Stimulated activated effector memory CD8-positive, alpha-beta T cell treated with anti-CD3 and anti-CD28 coated beads, Interleukin-12 subunit alpha, Interleukin-12 subunit beta, amount 100 ng/mL, for 72 hours (primary cell): ENCODE measurements at places on chromosomes 3 and 15.

GRCh38 chr15:90367576-90367975 lies 15.5 kb downstream of the ZNF774 start:
- no peak for DNase-seq

DNA sequence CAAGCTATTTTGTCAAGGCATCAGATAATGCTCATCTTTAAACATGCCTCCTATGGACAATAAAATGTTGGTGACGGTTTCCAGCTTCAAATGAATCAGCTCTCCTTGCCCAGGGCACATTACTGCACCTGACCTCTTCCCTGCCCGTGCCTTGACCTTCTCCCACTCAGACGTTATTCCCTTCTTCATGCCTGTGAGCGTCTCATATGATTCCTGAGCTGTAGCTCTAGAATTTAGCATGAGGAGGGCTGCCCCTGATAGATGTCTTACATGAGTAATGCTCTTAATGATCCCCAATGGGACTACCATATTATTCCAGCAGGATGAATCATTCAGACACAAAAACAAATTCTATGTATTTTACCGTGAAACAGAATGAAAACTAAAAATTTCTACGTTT lies 762.7 kb downstream of the ROBO1 start:
- DNase-seq: no peak

DNA sequence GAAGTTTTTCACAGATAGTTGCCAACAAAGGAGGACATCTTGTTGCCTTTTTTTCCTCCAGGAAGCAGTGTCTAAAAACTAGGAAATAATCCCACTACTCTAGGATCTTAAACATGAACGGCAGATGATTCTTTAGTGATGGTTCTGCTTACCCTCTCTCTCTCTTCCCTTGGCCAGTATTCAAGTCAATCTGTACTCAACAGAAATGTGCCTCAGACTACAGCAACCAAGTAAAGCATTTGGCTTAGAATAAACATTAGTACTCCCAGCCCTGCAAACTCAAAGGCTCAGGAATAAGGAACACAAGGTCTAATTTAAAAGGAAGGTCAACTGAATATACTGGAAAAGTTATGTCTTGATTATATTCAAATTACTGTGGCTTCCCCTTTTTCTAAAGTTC lies 8.7 kb downstream of the NPTN start:
- DNase-seq: no peak

- DNase-seq: no peak
Observed at GRCh38 chr15:51083641-51084166, 11.0 kb downstream of the TNFAIP8L3 start.

- DNase-seq: no peak
Observed at GRCh38 chr3:53721187-53722119, 124.8 kb downstream of the CHDH start.

GRCh38 chr3:136277634-136278033 lies 27.5 kb downstream of the PCCB start:
- no peak for DNase-seq
